ENCODE measurements at places on chromosomes 11 and 22.

GRCh38 chr11:116927163-116927974 is 89.9 kb upstream of the APOA1 start:
- no peak for DNase-seq

GRCh38 chr22:32311551-32312071 is 46.1 kb upstream of the RFPL3 start:
- no peak for DNase-seq

DNA sequence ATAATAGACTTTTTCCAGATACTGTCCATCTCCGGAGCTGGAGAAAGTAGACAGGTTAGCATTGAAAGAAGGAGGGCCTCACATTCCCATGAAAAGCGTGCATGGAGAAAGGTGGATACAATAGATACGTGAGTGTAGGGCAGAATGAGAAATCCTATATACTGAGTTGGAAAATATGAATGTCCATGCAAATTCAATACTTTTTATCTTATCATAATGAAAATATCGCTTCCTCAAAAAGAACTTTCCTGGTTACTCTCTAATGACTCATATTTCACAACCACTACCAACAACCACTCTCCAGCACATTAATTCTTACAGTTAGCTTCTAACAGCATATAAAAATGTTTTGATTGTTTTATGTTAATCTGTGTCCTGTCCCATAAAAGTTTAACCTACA is 22.0 kb upstream of the MS4A6A start:
- no peak for DNase-seq

DNA sequence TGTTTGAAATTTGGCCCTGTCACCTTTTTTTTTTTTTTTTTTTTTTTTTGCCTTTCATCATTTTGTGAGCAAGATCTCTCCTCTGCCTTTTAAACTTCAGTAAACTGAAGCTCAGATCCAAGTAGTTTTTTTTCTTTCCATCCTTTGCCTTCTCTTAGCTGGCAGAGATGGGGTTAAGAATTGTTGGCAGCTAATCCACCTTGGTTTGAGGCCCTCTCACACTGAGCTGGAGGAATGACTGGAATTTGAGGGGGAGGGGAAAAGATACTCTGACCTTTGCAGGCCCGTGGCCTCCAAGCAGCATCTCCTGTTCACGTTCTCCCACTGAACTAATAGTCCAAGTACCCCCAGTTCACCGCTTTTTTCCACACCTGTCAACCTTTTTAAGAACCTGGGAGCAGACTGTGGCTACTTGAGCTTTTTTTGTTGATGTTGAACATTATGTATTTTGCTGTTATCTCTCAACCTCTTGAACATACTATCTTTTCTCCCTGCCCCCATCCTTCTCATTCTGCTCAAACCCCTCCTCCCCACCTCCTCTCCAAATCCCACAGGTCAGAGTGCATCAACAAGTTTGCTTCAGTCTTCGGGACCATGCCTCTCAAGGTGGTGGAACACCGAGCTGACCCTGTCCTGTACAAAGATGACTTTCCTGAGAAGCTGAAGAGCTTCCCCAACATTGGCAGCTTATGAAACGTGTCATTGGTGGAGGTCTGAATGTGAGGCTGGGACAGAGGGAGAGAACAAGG is 66.2 kb downstream of the ALX4 start:
- DNase-seq = no peak

DNA sequence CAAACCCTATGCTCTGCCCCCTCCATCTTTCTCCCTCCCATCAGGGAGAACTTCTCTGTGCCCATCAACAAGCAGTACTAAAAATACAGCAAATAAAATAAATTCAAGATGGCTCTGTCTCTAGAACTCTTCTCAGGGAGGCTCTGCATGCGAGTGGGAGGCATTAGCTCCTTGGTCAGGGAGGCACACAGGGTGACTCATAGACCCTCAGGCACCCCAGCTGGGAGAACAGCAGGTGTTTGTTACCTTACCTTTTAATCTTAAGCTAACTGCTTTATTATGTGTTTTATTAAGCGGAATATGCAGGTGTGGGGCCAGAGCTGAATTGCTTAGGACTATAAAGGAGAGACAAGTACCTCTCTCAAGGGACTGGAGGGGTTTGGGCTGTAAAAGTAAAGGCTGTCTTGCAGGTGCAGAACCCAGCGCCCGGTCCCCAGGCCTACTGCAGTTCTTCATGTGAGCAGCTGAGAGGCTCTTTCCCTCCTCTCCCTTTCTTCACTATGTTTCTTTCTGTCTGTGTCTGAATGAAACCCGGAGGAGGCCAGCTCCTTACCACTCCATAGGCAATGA is 20.8 kb downstream of the CSNK2A3 start:
- DNase-seq = no peak

DNA sequence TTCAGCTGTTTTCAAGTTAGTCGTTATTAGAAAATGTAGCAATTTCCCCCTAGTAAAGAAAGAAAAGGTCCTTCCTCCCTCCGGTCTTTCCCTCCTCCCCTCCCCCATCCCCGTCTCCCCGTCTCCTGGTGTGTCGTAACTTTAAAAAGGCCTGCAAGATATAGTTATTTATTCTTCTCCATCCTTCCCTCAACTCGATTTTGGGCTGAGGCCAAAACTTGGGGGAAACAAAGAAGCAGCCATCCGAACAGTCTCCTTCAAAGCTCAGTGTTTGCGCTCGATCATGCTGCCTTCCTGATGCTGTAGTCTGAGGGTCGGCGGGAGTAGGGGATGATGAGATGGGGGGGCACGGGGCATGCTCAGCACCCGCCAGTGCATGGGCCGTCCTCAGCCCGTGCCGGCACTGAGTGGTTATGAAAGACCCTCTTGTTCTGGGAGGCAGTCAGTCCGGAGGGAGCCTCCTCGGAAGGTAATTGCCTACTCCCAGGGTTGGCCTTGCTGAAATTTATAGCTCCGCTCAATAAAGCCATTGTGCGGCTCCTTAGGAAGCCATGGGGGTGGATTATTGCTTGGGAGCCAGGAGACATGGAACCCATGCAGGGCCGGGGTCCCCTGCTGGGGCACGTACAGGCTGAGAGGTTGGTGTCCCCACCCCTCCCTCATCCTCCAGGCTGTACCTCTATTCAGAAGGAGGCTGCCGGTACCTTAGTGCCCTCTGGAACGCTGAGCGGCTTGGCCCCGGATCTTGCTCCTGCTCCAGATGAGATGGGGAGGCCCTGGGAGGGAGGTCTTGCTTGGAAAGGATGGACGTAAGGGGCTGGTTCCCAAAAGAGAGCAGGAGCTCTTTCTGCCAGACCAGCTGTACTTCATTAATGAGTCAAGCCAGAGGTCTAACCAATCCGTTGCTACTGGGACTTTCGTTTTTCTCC is 212.7 kb upstream of the CADM1 start:
- no peak for DNase-seq

- no peak for DNase-seq
These were observed 209.5 kb downstream of the CASP12 start for GRCh38 chr11:104688731-104689130.

DNA sequence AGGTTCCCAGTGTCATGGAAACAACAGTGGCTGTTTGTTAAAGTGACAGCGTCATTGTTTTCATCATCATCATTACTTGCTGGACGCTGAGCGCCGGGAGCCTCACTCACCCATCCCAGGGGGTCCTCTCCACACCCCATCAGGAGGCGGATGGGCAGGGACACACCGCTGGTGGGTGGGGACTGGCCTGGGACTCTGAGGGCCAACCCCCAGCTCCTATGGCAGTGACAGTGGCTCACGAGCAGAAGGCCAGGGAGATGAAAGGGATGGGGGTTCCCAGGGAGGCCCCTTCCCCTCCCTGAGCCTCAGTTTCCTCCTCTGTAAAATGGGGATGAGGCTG is 76.6 kb upstream of the PRR5 start:
- no peak for DNase-seq

GRCh38 chr22:22452211-22452610 is 56.3 kb downstream of the ZNF280B start:
- no peak for DNase-seq

DNA sequence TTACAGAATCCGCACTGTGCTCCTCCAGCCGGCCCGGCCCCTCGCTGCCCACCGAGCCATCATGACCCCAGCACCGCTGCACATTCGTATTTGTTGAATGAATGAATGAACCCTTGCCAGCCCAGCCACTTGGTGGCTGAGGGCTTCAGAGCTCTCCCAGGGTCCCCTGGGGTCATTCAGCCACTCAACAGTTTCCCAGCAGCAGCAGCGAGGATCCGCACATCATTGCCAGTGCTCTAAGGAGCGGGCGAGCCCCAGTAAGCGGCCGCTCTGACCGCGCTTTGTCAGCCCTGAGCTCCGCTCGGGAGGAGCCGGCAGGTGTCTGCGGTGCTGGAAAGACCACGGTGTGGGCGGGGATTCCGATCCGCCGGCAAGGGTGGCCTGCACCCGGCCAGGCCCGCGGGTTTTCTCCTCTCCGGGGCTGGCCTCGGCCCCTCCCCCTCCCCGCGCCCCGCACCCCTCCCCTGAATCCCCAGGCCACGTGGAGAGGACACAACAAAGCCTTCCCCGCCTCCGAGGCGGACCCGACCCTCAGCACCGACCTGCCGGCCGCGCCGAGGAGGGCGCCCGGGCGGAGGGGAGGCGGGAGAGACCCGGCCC is 563 bp downstream of the BID start:
- DNase-seq = peak; percentile 30

DNA sequence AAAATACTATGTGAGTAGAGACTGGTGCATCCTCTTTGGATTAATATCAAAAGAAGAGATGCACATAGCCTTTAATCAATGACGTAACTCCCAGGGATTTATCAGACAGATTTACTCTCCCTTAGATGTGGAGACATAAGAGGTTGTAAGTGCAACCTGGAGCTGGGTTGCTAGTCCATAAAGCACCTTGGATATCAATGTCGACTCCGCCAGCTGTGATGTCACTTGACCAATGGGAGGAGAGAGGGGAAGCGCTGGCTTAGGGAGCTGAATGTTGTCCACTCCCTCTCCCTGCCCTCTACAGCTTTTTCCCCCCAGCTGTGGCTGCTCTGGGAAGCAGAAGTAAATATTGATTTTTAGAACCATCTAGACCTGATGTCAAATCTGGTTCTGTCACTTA is 28.9 kb upstream of the TMEM86A start:
- no peak for DNase-seq

DNA sequence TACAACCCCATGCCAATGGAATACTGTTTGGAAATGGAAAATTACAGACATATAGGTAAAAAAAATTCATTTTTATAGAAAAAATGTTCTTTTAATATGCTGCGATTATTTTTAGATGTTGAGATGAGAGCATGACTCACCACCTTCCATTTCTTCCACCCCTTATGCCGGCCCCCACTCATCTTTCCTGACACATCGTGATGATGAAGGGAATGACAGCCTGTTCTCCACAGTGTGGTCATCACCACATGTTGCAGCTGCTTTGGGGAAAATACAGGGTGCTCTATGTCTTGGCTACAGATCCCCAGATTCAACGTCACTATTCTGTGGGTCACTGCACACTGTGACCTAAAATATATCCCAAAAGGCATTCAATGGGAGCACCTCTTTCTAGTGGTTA is 916.2 kb downstream of the METTL15 start:
- DNase-seq = no peak

DNA sequence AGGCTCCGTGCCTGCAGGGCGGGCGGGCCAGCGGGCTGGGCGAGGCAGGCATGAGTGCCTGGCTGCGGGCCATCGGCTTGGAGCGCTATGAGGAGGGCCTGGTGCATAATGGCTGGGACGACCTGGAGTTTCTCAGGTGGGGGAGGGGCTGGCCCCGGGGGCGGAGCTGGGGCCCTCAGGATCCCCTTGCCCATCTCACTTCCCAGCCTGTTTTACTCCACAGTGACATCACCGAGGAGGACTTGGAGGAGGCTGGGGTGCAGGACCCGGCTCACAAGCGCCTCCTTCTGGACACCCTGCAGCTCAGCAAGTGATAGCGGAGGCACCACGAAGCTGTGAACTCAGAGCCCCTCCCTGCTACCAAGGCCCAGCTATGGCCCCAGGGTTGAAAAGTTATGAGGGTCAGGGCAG is 5.9 kb downstream of the PHOX2A start:
- DNase-seq = no peak

DNA sequence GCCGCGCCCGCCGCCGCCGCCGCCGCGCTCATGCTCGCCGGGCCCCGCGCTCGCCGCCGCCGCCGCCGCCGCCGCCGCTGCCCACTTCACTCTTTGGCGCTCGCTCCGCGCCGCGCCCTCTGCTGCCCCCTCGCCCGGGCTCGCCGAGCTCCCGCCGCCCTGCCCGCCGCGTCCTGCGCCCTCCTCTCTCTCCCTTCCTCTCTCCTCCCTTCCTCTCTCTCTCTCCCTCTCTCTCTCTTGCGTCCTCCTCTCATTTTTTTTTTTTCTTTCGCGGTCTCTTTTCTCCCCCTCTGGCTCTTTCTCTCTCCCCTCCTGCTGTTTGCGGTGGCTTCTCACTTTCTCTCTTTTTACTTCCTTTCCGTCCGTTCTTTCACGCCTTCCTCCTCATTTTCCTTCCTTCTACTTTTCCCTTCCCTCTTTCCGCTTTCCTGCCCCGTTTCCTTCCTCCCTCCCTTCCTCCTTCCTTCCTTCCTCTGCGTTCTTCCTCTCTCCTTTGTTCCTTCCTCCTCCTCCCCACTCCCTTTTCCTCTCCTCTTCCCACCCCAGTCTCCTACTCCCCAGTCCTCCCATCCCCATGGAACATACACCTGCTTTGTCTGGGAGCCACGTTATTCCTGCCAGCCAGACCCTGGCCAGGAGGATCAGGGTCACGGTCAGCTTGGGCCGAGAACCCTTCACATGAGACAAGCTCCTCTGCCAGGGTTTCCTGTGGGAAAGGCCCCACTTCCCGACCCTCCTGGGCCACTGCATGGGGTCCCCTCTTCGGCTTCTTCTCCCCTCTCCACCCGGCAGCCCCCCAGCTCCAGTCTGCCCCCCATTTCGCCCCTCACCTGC is 19.3 kb upstream of the SHISAL1 start:
- no peak for DNase-seq

GRCh38 chr11:71431271-71431670 is 16.9 kb downstream of the DHCR7 start:
- DNase-seq = no peak

DNA sequence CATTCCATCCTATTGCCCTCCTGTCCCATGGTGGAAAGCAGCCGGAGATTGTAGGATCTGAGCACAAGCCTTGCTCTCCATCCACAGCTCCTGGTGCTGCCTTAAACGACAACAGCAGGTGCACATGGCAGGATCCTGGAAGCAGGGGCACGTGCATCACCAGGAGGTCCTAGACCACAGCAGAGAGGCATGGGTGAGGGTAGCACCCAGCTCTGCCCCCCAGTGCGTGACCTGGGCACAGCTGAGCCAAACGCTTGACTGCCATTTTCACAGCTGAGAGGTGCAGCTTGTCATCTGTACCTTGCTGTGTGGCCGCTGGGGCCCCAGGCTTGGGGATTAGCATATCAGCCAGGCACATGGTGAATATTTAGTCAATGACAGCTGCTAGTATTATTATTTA is 92.7 kb downstream of the NTM start:
- DNase-seq = no peak

- no peak for DNase-seq
These were observed 8.3 kb downstream of the RIN1 start for GRCh38 chr11:66328031-66328301.

GRCh38 chr11:72864702-72865655 is 50.8 kb downstream of the ATG16L2 start:
- no peak for DNase-seq

GRCh38 chr11:59218319-59218718 is 5.6 kb upstream of the MPEG1 start:
- DNase-seq = no peak

Data from stimulated activated CD8-positive, alpha-beta memory T cell treated with anti-CD3 and anti-CD28 coated beads, Interleukin-7, amount 100 ng/mL, for 1 hour (primary cell).